ENCODE measurements at places on chromosomes 4 and X. TPM values are rescaled to one million over a fixed set of nuclear protein-coding genes. Genes with fewer than 3 reads are reported as not detected.

Gene ZMYM3
- total RNA-seq = 37.9 TPM

Gene ARHGEF38
- 0.26 TPM for total RNA-seq

Gene AVPR2
- 5.2 TPM for total RNA-seq

DNA sequence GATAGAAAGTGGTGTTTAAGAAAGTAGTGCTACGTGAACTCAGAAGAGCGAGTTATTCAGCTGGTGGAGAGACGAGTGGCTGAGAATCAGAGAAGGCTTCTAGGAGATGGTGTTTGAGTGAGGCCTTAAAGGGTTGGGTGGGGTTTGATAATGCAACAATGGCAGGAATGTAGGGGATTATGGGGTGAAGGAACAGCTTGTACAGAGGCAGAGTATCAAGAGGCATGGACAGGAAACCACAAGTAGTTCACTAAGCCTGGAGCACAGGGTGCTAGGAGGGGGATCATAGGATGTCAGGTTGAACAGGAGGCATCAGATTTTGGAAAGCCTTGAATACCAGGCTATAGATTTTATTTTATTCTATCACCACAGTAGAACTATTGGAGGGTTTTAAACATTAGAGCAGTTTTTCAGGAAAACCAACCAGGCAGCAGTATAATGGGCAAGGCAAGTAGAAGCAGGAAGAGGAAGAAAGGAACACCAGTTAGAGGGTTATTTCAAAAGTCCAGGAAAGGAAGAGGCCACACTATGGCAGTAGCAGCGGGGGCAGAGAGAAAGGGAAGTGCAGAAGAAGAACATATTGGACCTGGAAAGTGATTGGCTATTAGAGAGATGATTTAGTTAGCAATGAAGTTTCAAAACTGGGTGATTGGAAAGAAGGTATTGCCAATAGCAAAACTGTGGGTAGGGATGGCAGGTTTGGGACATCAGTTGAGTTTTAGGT lies 99.2 kb downstream of the DOCK11 start:
- H3K4me1 ChIP-seq = no peaks in the 10 kb centered on the region
- H3K27ac ChIP-seq = no peak overlapping the region
- H3K4me3 ChIP-seq = no peak overlapping the region
- no peaks in the 10 kb centered on the region for H3K27me3 ChIP-seq

GRCh38 chrX:22063284-22063683 lies 31.2 kb downstream of the PHEX start:
- DNase-seq = no peak
- H3K36me3 ChIP-seq = no peaks in the 10 kb centered on the region
- H3K4me3 ChIP-seq = no peak overlapping the region
- H3K27ac ChIP-seq = no peak overlapping the region
- H3K4me1 ChIP-seq = no peaks in the 10 kb centered on the region

GRCh38 chrX:35664833-35665232 lies 133.3 kb upstream of the MAGEB16 start:
- H3K4me1 ChIP-seq = no peaks in the 10 kb centered on the region
- H3K36me3 ChIP-seq = no peaks in the 10 kb centered on the region
- H3K27me3 ChIP-seq = peaks cover 5% of the 10 kb centered on the region
- H3K27ac ChIP-seq = no peak overlapping the region
- no peak overlapping the region for H3K4me3 ChIP-seq

- DNase-seq = no peak
- no peaks in the 10 kb centered on the region for H3K36me3 ChIP-seq
- H3K27me3 ChIP-seq = no peaks in the 10 kb centered on the region
- H3K4me3 ChIP-seq = no peak overlapping the region
- no peaks in the 10 kb centered on the region for H3K4me1 ChIP-seq
Measured at GRCh38 chr4:39932776-39933402, 44.8 kb downstream of the PDS5A start.
